ENCODE measurements at places on chromosomes 12 and 14.

DNA sequence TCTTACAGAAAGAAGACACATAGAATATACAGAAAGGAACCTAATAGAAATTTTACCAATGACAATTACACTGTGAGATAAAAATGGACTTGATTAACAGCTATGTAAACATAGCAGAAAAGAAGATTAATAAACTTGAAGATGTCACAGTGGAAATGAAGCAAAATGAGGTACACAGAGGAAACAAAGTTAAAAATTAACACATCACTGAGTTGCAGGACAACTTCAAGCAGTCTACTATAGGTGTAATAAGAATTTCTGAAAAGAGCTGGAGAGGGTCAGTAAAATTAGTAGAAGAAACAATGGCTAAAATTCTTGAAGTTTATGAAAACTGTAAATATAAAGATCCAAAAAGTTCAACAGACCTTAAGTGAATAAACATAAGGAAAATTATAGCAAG is 738.7 kb downstream of the C12orf50 start:
- no peak for DNase-seq

DNA sequence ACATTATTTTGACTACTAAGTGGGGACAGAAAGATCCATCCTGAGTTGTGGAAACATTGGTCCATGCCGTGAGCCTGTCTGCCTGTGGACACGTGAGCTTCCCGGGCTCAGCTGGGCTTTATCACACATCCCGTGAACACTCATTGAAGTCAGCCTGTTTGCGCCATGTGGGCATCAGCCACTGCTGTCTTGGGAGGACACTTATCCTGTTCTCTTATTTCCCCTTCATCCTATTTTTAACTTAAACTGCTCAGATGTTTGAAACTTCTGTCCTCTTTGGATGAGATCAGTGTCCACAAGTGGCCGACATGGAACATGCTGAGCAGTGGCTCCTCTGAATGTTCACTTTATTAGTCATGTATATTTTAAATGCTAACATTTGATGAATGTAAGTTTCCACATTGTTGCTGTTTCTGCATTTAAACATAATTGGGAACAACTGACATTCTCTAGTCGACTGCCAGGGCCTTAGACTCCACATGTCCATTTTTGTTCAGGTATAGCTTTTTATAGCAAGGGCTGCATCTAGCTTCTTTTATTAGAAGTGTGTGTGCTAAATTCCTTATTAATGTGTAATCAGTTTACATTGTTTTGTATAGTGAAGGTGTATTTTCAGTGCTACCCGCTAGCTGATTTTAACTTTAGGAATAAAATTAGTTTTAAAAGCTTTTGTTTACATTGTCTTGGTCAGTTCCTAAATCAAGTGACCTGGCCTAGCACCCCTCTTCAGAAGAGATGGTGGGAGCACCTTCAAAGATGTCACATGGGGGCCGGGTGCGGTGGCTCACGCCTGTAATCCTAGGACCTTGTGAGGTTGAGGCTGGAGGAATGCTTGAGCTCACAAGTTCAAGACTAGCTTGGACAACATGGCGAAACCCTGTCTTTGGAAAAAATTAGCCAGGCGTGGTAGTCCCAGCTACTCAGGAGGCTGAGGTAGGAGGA is 24.0 kb downstream of the RNF34 start:
- no peak for DNase-seq

DNA sequence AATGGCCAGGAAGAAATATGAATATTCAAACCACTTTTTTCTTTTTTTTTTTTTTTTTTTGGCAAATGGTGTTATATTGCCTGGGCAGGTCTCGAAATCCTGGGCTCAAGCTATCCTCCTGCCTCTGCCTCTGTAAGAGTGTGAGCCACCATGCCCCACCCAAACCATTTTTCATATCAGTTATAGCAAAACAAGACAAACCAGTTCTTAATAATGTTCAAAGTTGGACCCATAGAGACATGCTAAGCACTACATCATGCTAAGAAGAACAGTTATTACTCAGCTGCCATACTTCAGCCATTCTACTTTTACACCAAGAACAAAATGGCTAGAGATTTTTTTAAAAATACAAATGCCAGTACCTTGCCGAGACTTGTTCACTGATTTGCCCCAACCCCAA is 25.5 kb downstream of the EIF2S1 start:
- DNase-seq = no peak

DNA sequence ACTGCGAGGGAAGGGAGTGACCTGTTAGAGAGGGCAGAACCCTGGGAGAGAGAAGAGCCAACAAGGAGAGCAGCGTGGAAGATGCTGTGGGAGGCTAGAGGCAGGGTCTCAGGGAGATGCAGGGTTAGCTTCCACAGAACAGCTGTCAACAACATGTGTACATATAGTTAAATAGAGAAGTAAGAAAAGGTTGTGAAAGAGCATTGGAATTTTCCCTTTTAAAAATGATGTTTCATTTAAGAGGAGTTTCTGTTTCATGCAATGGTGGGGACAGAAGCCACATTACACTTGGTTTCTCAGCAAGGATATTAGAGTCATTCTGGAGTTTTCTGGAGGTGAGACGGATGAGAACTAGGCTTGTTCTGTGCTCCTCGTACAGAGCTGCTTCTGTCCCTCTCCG is 23.8 kb upstream of the TBC1D30 start:
- no peak for DNase-seq

DNA sequence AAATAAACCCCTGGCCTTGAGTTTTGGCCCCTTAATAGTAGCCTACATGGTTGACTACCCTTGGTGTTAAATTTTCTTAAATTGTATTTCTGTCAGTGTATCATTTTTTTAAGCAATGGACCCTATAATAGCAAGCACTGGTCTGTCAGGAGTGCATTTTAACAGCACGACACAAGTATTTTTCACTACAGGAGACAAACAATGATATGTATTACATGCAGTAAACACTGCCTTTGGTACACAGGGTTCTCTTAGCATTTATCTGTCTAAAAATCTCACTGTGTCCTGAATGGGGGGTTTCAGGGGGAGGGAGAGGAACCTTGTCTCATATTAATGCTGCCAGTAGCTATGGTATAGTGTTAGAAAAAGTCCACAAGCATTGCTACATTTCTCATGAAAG is 18.4 kb downstream of the LMO3 start:
- no peak for DNase-seq

- no peak for DNase-seq
These were observed 871 bp upstream of the COQ5 start for GRCh38 chr12:120529641-120530417.

DNA sequence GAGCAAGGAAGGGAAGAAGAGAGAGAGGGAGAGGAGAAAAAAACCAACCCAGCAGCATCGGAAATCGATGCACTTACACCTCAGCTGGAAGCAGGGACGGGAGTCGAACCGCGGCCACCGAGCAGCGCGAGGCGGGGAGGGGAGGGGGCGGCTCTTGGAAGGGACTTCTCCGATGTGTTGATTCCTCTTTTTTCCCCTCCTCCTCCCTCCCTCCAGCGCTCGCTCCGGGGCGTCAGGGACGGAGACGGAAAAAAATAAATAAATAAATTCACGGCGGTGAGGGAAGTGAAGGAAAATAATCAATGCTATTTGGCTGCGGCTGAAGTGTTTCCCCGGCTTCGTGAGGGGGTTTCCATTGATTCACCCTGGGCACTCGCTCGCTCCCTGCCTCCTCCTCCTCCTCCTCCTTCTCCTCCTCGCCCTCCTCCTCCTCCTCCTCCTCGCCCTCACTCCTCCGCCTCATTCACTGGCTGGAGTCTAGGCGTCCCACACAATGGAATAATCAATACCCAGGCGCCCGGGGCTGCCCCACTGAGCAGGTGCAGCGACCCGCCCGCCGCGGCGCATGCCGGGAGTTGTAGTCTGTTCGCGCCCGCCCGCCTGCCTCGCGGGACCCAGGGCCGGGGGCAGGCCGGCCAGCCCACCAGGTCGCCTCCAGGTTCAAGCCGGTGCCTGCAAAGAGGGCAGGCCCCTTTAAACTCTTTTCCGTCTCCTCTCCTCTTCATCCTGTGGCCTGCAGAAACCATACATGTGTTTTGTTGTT is at the start of gene ZFHX2:
Gene ZFHX2 (minus strand): TSS at position 500 of the 763 bp plus-strand sequence. CDS start 16,440 bp downstream, outside the sequence.
- DNase-seq = peak; percentile 58

DNA sequence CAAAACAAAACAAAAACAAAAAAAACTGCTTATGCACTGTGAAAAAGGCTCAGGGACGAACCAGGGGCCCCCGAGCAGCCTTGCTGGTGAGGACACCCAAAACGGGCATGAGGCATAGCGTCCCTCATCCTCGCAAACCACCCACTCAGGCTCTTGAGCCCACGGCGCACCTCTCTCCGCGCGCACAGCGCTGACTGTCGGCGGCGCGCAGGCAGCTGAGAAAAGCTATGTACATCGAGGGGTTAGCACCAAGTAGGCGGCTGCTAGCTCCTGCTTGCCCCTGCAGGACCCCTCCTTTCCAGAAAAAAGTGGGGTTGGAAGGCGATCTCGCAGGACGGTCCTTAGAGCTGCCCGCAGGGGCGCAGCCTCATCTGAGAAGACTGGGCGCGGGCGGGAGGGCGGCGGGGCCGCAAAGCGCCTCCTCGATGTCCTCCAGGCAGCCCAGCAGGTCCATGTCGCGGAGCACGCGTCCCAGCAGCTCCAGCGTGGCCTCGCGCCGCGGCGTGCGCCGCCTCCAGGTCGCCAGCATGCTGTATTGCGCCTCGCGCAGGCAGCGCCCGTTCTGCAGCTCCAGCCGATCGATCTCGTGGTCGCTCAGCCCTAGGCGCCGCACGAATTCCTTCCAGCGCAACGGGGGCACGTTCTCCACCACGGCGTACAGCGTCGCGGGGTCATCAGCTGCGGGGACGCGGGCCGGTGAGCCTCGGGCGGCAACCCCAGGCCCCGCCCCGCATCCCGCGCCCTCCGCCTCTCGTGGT is 12.8 kb downstream of the TNFRSF1A start:
- DNase-seq = no peak

GRCh38 chr12:48744251-48745008 is 27.9 kb upstream of the CCNT1 start:
- DNase-seq = no peak

GRCh38 chr14:93332853-93333630 is at the start of gene BTBD7:
Gene BTBD7, minus strand, starts transcription at chr14:93333036. Its CDS starts 36,985 bp downstream, at chr14:93296051.
- peak; percentile 85 for DNase-seq

DNA sequence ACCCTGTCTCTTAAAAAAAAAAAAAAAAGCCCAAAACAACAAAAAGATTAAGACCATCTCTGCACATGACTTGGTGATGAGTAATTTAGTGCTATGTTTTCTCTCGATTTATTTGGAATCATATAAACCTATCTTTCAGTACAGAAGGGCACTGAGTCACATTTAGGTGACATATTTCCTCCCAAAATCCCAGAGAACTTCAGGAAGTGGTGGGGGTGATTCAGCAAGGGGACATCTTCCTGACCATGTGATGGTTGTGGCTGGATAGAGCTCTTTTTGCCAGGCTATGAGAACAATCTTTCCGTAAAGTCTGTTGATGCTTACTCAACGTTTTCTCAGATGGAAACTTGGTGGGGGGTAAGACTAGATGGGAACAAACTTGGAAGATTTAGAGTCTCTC is 50.0 kb downstream of the PPFIBP1 start:
- DNase-seq = no peak

DNA sequence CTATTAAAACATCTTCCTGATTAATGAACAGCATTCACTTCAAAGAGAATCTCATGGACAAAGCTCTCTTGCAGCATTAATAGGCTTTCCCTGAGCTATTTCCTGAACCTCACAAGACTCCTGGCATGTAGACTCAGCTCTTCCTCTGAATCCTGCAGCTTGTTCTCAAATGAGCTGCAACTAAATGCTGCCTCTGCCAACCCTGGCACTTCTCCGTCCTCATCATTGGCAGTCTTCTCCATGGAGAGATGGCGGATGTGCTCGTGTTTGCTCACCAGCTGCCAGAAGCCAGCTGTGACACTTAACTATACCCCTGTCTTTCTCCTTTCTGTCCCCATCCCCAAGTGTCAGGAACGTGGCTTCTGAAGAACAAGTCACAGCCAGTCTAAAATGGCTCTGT is 232.1 kb downstream of the FOXN3 start:
- DNase-seq = no peak

- DNase-seq = no peak
These were observed 299.8 kb downstream of the NRXN3 start for GRCh38 chr14:78469947-78470346.

GRCh38 chr12:123902821-123903220 is 69.8 kb downstream of the CCDC92 start:
- DNase-seq = no peak

DNA sequence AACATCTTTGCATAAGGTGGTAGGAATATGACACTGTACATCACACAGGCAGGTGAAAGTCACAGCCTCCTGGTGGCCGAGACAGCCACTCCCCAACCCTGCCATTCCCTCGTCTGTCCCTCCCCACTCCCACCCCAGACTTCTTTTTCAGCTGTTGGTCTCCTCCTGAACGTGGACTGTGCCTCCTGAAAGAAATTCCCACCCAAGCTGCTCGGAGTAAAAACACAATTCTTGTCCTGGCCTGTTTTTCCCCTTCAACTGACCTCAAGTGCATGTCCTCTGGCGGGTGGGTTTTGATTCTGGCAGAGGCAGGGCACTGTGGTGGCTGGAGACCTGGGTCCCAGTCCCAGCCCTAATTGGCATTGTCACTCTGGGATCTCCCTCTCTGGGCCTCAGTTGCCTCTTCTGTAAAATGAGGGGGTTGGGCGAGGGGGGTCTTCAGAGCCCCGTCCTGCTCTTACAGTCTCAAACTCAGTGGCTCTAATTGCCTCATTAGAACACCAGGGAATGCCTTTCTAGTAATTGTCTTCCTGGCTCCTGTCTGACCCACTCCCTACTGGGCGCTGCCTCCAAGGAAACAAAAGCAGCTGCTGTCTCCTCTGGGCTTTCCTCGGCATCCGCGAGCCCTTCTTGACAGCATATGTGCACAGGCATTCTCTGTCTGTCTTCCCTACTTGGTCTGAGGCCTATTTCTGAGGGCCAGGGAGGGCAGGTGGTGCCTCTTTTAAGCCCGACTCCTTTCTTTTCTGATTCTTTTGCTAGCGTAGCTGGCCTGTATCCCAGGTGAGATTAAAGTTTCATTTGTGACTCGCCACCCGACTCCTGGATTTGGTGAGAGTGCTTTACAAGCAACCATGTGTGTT is 186.6 kb upstream of the RMST start:
- DNase-seq = no peak

DNA sequence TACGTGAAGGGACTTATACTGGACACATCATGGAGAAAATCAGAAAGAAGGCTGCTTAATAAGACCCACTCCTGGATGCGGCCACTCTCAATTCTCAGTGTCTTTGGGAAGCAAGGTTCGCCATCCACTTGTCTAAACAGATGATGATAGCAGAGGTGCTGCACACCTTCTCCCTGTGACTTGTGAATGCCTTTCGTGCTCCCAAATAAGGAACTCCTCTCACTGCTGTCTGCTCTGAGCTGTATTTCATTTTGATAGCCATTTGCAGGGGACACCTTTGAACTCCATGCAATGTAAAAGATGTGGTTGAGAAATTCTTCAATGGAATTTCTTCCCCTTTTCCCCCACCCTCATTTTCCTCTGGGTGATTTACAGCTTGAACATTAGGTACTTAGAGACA is 11.6 kb downstream of the RMST start:
- DNase-seq = no peak
